ENCODE measurements at places on chromosomes 6 and 20.

DNA sequence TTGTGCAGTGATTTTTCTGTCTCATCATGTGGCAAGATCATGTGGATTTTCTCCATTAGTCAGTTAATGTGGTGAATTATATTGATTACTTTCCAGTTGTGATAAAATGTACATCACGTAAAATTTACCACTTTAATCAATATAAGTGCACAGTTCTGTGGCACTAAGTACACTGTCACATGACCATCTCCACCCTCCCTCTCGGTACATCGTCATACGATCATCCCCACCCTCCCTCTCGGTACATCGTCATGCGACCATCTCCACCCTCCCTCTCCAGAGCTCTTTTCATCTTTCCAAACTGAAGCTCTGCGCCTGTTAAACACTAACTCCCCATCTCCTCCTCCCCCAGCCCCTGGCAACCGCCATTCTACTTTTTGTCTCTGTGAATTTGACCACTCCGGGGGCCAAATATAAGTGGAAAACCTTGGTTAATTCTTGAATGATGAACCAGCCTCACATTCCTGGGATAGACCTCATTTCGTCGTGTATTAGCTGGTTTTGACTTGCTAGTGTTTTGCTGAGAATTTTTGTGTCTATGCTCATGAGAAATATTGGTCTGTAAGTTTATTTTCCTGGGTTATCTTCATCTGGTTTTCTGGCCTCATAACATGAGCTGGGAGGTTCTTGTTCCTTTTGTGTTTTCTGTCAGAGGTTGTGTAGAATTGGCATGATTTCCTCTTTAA, 10.8 kb downstream of the NTSR1 start:
- no peak for DNase-seq

- DNase-seq: no peak
Measured at GRCh38 chr6:113120582-113121285, 736.4 kb upstream of the MARCKS start.

DNA sequence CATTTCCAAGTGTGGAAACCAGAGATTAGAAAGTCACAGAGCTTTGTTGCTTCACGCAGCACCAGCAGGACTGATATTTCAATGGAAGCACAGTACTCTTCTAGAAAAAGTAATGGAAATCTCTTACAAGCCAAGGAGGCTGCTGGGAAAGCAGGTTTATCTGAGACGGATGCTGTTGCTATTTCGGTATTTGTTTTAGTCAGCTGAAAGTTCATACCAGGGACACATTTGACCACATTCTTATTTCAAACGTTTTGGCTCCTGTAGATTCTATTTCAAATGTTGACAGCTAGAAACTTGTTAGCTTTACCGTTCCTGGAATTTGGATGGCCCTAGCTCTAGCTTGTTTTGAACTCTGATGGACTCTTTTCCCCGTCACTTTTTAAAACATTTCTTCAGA, 3.7 kb upstream of the TMEM242 start:
- no peak for DNase-seq

- peak; percentile 79 for DNase-seq
Measured at GRCh38 chr20:38278131-38278530, 17.6 kb upstream of the KIAA1755 start.

- DNase-seq: no peak
Measured at GRCh38 chr6:136521427-136521826, 28.8 kb downstream of the MAP7 start.

- peak; percentile 38 for DNase-seq
Measured at GRCh38 chr6:1131285-1132079, 180.4 kb upstream of the FOXQ1 start.

DNA sequence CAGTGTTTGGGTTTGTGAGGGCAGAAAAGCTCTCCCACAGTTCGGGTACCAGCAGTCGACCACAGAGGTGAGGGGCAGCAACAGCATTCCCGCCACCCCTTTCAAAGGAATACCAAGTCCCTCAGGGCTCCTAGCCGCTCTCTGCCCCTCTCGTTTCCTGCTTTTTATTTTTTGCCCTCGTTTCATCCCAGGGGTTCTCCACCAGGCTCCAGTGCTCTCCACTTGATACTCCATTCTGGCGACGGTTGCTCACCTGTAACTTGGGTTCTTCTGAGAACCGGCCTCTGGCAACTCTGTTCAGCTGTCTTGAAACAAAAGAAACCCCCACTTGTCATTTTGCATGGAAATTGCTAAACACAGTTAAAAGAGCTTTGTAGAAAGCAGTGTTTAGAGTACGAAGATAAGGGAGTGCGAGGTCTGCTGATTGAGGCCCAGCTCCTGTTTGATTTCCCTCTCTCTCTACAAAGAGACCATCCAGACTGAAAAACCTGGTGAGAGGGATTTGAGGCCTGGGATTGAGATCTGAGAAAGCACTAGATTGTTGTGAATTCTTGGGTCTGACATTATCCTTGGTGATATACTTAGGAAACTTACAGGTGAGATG, 28.7 kb downstream of the IGF2R start:
- DNase-seq: no peak

- DNase-seq: no peak
Measured at GRCh38 chr20:54822386-54822785, 347.0 kb downstream of the DOK5 start.

DNA sequence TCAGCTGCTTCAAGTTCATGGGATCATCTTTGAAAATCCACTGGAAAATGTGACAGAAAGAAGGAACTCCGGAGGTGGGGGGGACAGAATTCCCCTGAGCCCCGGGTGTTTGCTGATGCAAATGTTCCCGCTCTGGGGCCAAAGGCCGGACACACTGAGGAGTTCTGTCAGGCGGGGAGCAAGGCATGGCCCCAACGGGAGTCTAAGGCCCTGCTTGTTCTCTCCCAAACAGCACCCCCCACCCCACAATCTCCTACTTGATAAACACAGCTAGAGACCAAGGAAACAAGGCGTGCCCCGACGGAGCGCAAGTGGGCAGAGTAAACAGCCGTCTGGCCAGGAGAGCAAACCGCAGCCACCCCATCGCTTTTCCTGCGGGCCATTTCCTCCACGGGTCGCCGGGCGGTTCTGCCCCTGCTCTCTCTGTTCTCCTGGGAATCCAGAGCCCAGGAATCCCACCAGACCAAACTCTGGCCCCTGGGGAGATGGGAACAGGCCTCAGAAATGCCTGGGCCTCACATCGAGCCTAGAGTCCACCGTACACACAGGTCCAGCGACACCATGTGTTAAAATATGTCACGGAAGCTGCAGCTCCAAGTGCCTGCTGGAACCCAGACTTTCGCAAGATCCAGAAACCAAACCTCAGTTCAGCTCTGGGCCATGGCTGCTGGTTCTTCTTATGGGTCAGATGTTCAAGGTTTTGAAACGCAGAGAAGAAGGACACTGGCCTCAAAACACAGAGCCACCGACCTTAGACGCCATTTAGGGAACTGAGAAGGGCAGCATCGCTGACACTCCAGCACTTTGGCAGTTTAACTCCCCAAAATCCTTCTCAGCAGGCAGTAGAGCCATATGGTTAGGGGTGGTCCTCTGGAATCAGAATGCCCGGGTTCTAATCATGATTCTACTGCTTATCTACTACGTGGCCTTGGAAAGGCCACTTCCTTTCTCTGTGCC, 104.2 kb downstream of the PREX1 start:
- DNase-seq: no peak

DNA sequence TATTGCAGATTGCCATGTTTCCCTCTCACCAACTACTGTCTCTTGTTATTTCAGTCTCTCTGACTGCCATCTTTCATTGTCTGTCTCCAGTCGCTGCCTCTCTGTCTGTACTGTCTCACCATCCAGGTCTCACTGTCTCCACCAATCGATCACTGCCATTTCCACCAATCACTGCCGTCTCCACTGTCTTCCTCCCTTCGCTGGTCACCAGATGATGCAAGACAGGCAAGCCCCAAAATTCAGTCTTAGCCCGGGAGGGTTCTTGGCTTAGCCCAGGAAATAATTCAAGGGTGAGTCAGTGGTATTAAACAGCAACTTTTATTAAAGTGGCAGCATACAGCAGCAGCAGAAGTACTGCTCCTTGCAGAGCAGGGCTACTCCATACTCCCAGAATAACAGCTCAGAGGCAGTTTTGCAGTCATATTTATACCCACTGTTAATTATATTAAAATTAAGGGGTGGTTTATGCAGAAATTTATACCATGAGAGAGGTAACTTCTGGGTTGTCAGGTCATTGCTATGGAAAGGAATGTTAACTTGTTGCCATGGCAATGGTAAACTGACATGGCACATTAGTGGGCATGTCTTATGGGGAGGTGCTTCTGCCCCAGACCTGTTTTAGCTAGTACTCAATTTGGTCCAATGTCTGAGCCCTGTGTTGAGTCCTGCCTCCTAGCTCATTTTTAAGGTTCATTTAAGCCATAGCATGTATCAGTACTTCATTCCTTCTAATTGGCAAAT, 23.0 kb upstream of the ECHDC1 start:
- no peak for DNase-seq

GRCh38 chr6:39962831-39963230, 28.6 kb upstream of the MOCS1 start:
- no peak for DNase-seq

DNA sequence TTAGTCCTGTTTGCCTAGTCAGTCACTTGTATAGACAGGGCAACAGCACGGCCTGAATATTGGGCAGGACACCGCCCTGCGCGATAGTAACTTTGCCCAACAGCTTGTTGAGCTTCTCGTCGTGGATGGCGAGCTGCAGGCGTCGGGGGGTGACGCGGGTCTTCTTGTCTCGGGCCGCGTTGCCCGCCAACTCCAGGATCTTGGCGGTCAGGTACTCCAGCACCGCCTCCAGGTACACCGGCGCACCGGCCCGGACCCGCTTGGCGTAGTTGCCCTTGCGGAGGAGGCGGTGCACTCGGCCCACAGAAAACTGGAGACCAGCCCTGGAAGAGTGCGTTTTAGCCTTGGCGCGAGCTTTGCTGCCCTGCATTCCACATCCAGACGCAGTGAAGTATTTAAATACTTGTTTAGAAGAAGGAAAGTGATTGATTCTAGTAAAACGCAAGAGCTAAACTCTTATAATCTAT, 92.8 kb upstream of the BTN3A2 start:
- peak; percentile 65 for DNase-seq

- no peak for DNase-seq
Measured at GRCh38 chr20:9919271-9920014, 80.6 kb upstream of the PAK5 start.

DNA sequence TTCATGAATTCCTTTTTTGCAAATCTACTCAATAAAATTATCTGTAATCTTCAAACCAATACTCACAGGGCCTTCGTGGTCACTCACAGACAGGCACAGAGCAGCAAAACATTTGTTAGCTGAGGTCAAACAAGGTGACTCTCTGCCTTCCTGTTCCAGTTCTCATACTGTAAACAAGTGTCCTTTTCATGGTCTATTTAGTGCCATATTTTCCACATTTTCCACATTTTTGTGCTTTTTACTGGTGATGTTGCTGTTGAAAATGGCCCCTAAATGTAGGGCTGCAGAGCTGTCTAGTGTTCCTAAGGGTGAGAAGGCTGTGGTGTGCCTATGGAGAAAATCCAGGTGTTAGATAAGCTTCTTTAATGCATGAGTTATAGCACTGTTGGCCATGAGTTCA, 133.1 kb upstream of the COL21A1 start:
- no peak for DNase-seq

DNA sequence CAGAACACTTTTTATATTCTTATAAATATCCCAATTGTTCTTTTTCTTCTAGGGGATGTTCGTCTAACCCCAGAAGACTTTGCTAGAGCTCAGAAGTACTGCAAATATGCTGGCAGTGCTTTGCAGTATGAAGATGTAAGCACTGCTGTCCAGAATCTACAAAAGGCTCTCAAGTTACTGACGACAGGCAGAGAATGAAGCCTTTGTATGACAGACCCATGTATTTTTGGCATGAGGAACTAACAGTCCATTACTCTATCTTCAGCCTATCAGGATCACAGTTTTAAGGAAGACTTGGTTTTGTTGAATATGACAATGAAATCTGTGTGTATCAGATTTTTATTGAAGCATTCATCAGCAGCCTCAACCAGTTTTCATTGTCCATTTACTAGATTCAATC, 71.4 kb downstream of the VTA1 start:
- DNase-seq: no peak

DNA sequence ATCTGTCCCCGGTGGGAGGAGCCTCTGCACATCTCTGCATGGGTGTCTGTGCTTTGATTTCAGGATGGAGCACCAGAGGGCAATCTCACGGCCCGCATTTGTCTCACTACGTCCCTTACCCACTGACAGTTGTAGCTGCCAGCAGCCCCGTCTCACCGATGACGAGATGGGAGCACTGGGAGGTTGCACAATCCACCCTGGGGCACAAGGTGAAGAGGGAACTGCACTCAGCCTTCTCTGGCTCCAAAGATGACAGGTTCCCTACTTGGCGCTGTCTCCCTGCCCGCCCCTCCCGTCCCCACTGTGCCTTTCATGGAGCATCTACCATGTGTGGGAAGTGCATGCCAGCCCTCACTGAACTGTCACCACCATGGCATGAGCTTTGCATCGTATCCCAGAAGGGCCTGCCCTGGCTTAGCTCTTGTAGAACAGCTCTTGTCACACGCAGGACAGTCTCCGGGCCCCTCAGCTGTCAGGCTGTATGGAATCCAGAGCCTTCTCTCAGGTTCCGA, 99.9 kb upstream of the PMEPA1 start:
- DNase-seq: no peak

- DNase-seq: no peak
Measured at GRCh38 chr20:17646961-17647301, 35.1 kb downstream of the RRBP1 start.

GRCh38 chr6:135096403-135097130, 41.9 kb upstream of the HBS1L start:
- DNase-seq: no peak

DNA sequence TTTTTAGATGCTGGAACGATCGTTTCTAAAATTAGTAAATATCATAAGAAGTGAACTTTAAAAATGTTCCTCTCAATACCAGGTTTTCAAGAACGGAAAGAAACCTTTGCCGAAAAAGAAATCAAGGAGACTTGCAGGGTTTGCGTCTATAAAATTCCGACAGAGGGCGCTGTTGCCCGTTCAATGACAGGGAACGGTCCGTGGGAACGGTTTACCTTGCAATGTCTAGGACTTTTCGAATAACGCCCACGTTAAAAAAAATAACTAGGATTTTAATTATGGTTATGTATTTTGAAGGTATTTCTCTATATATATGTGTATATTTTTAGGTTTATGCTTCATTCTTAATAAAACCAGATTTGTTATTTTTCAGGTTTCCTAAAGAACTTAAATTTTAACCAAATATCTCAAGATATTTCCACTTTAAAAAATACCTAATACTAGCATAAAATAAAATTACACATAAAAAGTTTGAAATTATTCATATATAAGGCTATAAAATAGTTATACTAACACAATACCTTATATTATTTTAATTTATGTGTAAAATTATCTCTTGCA, 2.5 kb upstream of the TFAP2B start:
- DNase-seq: peak; percentile 74

GRCh38 chr6:568954-569523, 87.9 kb downstream of the HUS1B start:
- DNase-seq: no peak
